Muscle of back (tissue), 13 donors: ENCODE measurements at places on chromosomes 2 and 18.

DNA sequence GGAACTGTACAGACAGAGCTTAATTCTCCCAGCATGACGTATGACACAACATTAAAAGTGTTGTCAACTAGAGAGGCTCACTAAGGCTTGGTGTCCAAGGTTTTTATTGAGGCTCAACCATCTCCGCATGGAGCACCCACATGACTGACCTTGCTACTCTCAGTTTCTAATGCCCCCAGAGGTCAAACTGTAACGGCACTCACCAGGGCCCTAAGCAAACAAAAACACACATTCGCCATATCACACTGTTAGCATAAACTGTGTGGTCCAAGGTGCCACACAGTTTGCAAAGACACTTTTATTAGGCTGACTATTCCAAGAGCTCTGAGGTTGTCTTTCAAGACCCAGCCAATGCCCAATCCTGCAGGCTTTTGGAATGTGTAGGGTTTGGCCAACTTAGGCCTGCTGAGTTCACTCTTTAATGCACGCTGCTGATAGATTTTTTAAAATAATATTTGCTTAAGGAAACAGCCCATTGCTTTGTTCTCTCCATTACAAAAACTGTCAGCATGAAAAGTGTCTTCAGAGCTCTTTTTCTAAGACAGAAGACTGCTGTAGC, 114.9 kb downstream of the DSC3 start:
- DNase-seq: no peak

DNA sequence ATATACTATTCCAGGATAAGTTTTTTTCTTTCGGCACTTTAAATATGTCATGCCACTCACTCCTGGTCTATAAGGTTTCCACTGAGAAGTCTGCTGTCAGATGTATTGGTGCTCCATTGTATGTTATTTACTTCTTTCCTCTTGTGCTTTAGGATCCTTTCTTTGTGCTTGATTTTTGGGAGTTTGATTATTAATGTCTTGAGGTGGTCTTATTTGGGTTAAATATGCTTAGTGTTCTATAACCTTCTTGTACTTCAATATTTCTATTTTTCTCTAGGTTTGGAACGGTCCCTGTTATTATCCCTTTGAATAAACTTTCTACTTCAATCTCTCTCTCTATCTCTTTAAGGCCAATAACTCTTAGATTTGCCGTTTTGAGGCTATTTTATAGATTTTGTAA, 28.3 kb downstream of the STPG4 start:
- DNase-seq: no peak

GRCh38 chr2:237051861-237052260, 33.8 kb upstream of the COPS8 start:
- DNase-seq: peak; percentile 32

DNA sequence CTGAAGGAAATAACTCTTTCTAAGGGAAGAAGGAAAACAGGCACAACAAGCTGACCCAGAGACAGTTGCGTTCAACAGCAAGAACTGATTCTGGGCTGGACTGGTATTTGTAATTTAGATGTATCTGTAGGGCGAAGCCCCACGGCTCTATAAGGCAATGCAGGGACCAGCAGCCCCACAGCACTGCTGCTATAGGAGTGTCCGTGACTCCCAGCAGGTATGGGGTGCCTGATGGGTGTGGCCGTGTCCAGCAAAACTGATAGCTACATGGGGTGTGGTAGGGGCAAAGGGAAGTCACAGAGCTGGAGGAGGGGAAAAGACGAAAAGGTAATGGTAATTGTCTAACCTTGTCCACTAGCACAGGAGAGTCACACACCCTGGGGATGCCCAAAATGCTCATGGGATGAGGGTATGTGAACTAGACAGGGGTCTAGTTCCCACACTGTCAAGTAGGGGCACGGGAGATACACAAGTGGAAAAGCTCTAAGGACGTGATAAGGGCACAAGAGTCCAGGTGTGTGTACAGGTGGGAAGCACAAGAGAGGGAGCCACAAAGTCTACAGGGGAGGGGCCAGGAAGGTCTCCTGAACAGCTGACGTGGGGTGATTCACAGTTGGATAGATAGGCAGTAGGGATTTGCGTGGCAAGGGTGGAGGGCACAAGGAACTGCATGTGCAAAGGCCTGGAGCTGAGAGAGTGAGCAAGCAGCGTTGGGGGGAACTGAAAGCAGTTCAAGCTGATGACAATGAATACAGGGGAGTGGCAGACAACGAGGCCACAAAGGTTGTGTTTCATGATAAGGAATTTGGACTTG, 48.5 kb upstream of the ASPRV1 start:
- DNase-seq: no peak

DNA sequence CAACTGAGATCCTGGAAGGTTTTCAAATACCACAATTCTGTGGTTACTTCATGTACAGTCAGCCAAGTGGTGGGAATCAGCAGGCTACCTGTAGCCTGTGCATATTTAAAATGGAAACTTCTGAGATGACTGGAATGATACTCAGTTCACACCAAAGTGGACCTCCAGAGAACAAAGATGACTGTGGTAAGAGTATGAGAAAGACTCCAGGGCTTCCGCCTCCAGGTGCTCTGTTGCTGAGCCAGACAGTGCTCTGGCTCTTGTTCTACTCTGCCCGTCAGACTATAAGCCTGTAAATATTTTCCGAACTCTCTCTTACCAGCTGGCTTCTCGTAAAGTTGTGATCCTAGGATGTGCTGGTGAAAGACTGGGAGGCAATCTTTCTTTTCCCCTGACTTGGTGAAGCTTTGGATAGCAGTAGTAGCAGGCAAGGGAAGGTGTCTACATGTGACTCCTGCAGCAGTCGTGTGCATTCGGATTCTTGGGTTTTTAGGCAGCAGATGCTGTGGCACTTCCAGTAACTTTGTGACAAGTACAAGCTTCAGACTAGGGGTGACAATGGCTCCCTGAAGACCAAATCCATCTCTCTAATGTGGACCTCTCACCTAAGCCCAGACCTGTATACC, 23.1 kb downstream of the ST3GAL5 start:
- DNase-seq: no peak

DNA sequence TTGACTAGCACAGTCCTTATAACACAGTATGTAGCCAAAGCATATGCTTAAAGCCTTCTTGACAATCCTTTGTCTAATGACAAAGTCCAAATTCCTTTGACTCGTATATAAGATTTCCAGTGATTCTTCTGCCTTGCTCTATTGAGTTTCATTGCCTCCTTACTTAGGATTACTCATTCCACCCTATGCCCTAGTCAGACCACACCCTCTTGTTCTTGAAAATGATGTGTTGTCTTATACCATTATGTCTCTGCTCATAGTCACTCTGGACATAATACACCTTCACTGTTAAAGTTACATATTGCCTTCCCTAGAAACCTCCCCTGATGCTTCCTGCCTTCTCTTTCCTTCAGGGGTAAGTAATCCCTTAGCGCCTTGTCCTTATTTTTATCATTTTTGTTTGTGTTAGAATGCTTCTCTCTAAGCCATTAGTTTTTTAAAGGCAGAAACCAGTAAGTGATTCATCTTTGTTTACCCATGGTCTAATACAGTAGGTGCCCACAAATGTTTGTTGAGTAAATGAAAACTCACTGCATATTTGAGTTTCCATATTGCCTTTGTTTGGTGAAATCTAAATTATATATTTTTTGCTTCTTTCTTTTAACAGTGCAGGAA, 19.3 kb downstream of the GPD2 start:
- no peak for DNase-seq
